ENCODE measurements at places on chromosomes 1 and 21.

GRCh38 chr1:6596351-6596750 lies 6.3 kb downstream of the KLHL21 start:
- DNase-seq = no peak

- DNase-seq = no peak
Observed at GRCh38 chr1:99506631-99507030, 139.3 kb upstream of the PALMD start.

DNA sequence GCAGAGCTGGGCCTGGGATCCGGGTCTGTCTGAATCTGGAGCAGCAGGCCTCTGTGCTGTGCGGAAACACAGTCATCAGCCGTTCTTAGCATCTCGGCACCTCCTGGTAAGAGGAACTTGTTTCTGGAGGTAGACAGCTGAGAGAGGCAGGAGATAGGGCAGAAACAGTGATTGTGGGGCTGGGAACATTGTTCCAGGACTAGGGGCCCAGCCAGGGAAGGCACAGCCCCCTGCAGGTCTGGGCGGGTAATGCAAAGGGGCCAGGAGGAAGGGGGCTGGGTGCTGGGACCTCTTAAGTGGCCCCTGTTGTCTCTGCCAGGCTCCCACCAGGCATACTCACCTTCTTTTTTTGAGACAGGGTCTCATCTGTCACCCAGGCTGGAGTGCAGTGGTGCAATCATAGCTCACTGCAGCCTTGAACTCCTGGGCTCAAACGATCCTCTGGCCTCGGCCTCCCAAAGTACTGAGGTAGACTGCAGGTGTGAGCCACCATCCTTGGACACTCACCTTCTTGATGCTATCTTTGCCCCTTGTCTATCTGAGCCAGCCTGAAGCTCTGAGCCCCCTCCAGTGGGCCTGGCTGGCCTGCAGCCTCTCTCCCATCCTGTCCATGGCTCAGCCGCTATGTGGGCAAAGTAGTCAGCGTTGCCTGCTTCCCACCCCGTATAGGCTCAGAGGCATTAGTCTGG lies 134.3 kb upstream of the ZBTB40 start:
- no peak for DNase-seq

- DNase-seq = no peak
Observed at GRCh38 chr21:16154951-16155635, 425.3 kb downstream of the USP25 start.

All from CD4-positive, alpha-beta T cell treated with Interleukin-15 for 4 hours (primary cell).